ENCODE measurements at places on chromosomes 6 and 20. TPM values are rescaled to one million over a fixed set of nuclear protein-coding genes. Genes with fewer than 3 reads are reported as not detected.

The VWA7 gene
- 0.57 TPM for polyA plus RNA-seq

GRCh38 chr20:14979453-14979986 is 642.1 kb upstream of the FLRT3 start:
- DNase-seq, result no peak

DNA sequence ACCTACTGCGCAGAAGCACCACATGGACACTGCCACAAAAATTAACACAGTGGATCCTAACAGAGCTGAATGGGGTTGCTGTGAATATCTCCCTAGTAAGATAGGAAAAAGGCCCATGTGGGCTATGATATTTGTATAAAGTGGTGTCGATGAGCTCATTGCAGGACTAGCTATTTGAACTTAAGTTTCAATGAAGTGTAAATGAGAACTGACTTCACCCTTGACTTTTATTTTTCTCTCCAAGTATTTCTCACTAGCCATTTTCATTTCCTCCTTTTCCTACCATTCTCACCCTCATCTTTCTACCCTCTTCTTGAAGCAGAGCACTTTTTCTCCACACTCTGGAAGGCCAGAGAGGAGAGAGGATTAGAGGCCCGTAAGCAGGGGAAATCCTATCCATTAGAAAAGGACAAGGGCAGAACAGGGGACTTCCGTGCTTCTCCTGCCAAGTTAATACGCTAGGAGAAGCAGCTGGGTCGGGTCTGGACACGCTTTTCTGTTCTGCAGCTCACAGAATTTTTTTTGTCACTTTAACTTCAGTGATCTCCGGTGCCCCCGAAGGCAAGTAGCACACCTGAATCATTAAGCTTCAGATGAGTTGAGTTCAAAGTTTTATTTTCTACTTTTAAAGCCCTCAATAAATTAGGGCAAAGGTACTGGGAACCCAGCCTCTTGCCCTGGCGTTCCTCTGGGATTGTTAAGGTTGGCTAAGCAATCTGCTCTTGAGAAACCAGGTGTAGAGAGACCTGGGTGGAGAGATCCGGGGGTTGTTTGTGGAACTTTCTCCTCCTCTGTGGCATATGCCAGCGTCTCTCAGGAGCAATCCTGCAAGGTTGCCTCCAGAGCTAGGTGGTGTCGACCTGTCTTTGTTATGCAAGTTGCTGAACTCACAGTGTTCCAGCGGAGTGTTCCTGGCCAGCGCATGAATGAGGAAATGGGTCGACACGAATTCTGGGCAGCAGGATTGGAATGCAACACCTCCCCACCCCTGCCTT is 56.2 kb upstream of the ARID1B start:
- DNase-seq, result no peak

DNA sequence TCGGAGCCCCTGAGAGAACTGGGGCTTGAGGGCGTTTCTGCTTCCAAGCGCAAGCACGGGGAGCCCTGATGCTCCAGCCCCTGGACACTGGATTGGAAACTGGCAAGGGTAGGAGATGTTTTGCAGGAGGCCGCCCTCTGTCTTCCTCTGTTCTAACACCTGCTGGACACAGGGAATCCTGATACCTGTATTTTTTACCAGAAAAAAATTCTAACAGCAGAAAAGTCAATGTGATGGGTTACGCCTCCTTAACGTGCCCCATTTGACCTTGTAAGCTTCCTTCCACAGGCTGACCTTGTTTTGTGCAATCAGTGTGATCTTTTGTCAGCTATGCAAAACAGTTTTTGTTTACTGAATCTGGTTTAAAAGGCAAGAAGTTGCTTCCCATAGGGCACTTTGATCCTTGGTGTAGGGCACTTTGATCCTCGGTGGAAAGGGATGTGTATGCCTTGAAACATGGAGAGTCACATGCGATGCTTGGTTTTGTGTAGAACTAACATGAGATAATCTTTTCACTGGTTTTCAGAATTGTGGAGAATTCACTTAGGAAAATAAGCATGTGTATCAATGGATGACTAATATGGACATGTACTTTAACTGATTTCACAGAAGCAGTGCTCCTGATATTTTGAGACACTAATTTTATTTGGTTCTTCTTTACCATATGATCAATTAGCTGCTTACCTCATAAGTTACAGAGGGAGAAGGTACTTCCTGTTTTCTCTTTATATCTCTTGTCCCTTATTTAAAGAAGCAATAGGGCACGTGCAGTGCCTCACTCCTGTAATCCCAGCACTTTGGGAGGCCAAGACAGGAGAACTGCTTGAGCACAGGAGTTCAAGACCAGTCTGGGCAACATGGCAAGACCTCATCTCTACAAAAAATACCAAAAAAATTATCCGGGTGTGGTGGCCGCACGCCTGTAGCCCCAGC is 59.9 kb upstream of the MAP3K4 start:
- no peak for DNase-seq

The SMOC2 gene
- not detected for polyA plus RNA-seq

The DZANK1 gene
- 0.69 TPM for polyA plus RNA-seq

The SLC4A11 gene
- 0.11 TPM for polyA plus RNA-seq

- DNase-seq, result no peak
These were observed 257.6 kb upstream of the THEMIS start for GRCh38 chr6:128158496-128158895.

The DEFB132 gene
- polyA plus RNA-seq, result not detected

GRCh38 chr6:6908121-6908520 is 199.6 kb upstream of the RREB1 start:
- no peak for DNase-seq

Data from CD14-positive monocyte (primary cell).